ENCODE measurements at places on chromosomes 1 and 21.
A peak's percentile ranks its signal among the peaks of the same experiment; 100 is the strongest.

GRCh38 chr1:145751491-145752037, 32.3 kb downstream of the CD160 start:
- no peak for DNase-seq

GRCh38 chr1:178442925-178443324, 53.8 kb downstream of the CLEC20A start:
- no peak for DNase-seq

DNA sequence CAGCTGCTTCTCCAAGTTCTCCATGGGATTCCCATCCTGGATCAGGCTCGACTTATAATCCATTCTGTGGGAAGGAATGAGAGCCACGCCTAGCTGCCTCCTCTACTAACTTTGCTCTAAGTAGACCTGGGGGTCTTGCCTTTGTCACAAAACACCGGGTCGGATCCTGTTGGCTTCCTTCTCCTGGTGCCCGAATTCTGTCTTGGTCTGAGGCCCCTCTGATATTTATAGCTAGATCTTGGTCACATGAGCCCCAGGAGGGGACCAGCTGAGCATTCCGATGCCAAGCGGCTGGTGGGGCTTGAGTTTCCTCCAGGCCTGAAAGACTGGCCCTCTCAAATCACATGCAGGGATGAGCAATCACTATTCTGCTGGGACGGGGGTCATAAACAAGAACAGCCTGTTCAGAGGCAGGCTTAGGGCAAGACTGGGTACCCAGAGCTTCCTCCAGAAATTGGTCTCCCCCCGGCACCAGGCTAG, at the start of gene TRIM63:
TRIM63 (minus strand) TSS at position 199 of the 480 bp plus-strand sequence; CDS start at position 63, 136 bp downstream.
- no peak for DNase-seq

DNA sequence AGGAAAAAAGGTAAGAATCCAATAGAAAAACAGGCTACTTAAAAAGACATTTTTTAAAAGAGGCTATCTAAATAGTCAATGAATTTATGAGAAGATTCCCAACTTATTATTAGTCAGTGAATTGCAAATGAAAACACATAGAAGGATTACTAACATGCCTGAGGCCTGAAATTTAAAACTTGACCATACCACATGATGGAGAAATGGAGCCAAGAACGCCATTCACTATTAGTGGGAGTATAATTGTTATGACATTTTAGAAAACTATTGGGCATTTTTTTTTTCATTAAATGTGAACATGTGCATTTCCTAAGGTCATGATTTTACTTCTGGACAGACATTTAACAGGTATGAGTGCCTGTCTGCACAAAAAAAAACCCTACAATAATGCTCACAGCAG, 24.8 kb upstream of the OR2B11 start:
- DNase-seq = no peak

- DNase-seq = no peak
Measured at GRCh38 chr1:109828756-109829505, 65.2 kb upstream of the EPS8L3 start.

DNA sequence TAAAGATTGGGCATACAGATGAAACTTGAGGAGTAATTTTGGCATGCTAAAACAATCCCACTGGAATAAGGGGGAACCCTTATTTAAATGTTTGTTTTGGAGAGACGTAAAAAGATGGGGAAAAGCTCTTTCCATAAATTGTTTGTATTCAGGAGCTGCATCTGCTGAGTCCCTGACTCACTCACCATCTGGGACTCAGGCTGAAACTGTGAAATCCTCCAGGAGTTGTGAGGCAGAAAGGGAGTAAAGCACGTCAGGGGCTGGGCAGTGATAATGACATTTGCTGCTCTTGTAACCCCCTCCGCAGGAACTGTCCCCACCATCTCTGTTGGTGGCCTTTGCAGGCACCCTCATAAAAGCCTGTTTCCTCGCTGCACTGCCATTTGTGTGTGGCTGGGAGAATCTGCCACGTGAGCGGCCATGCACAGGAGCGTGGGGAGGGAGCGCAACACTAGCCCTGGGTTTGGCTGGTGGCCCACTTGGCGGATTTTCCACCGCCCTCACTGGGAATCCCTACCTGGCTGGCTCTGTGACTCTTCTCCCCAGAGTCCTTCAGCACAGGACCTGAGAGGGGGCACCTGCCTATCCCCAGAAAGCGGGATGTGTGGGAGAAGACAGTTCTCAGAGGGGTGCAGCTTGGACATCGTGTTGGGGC, 45.3 kb downstream of the ZSCAN20 start:
- no peak for DNase-seq

GRCh38 chr1:114154146-114154962, 685 bp upstream of the SYT6 start:
- no peak for DNase-seq

DNA sequence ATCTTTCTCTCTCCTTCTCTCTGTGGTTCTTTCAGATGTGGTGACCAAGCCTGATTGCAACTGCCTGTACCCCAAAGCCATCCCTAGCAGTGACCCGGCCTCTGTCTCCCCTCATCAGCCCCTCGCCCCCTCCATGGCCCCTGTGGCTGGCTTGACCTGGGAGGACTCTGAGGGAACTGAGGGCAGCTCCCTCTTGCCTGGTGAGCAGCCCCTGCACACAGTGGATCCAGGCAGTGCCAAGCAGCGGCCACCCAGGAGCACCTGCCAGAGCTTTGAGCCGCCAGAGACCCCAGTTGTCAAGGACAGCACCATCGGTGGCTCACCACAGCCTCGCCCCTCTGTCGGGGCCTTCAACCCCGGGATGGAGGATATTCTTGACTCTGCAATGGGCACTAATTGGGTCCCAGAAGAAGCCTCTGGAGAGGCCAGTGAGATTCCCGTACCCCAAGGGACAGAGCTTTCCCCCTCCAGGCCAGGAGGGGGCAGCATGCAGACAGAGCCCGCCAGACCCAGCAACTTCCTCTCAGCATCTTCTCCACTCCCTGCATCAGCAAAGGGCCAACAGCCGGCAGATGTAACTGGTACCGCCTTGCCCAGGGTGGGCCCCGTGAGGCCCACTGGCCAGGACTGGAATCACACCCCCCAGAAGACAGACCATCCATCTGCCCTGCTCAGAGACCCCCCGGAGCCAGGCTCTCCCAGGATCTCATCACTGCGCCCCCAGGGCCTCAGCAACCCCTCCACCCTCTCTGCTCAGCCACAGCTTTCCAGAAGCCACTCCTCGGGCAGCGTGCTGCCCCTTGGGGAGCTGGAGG, 12.7 kb downstream of the CSF1 start:
- DNase-seq = no peak

- no peak for DNase-seq
Measured at GRCh38 chr1:232943679-232944252, 6.6 kb upstream of the NTPCR start.

DNA sequence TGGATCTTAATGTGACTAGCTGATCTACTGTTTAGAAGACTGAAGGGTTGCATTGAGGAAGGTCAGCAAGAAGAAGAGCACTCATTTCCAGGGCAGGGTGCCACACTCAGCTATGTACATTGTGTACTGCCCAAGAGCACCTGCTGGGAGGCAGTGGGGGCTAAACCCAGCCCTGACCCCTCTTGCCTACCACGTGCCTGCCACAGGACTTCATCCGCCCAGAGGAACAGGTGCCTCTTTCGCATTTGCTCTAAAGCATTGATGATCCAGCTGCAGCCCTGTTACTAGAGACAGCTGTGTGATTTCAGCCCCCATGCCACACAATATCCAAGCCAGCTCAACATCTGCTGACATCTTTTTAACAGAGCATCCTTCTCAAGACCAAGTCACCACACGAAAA, 341.8 kb downstream of the LMX1A start:
- no peak for DNase-seq

DNA sequence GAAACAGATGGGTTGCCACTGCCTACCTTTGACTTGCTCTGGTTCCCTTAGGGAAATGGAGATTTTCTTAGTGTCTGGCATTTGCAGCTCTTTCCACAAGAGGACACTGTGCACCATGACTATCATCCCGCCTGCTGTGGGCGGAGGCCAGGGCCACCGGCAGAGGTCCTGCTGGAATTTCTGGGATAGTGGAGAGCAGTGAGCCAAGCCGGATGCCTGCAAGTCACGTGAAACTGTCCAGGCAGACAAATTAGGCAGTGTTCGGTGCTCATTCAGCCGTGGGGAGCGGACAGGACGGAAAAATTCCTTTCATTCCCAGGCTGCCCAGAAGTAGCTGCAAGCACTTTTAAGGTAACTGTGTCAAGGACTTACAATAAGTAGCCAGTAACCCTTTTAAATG, 43.4 kb downstream of the IGSF5 start:
- no peak for DNase-seq

DNA sequence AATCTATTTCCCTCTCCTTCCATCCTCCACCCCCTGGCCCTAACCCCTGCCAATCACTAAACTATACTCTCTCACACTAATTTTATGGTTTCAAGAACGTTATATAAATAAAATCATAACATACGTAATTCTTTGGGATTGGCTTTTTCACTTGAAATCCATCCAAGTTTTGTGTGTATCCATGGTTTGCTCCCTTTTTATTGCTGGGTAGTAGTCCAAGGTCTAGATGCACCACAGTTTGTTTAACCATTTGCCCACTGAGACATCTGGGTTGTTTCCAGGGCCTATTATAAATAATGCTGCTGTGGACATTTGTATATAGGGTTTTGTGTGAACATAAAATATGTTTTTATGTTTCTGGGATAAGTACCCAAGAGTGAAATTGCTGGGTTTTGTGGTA, 61.4 kb downstream of the TEX35 start:
- DNase-seq = no peak

DNA sequence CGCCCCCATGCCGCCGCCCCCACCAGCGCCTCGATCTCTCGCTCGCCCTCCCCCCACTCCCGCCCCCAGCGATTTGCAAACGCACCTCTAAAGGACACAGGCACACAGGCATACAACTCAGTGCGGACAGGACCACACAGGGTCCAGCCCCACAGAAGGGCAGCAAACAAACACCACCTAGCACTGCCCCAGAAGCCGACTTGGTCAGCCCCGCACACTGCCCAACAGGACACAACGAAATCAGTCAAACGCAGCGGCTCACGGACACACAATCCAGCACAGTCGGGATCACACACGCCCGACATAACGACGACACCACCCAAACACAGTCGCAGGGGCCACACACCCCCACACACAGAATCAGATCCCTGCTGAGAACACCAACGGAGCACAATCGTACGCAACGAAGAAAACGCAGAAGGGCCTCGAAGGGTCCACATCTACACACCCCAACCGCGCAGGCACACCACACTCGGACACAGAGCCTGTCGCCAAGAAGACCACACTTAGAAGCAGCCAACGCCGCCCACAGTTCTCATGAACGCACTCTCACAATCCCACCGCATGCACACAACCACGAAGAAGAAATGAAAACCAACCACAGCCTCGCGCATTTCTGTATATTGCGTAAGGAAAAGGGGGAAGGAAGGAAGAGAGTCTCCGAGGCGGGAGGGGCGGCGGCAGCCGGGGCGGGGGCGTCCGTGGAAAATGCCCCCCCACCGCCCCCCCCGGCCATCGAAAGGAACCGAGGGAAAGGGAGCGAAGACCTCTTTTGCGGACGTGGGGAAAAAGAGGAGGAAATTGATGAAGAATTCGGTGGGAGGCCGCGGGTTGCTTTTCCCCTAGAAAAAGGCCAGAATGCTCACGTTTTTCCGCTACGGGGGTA, 481 bp downstream of the TAL1 start:
- DNase-seq = peak; percentile 16

GRCh38 chr21:37263827-37264600, 3.1 kb downstream of the VPS26C start:
- no peak for DNase-seq

DNA sequence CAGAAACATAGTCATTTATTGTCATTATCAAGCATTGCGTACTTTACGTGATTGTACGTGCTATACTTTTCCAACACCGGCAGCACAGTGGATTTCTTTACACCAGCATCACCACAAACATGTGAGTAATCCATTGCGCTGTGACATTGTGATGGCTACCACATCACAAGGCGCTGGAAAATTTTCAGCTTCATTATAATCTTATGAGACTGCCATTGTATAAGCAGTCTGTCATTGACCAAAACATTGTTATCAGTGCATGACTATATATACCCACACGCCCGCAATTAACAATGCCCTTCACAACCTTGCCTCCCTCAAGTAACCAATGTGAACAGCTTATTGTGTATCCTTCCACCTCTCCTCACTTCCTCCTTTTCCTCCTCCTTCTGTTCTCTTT, 137.6 kb downstream of the ZZZ3 start:
- DNase-seq = no peak

DNA sequence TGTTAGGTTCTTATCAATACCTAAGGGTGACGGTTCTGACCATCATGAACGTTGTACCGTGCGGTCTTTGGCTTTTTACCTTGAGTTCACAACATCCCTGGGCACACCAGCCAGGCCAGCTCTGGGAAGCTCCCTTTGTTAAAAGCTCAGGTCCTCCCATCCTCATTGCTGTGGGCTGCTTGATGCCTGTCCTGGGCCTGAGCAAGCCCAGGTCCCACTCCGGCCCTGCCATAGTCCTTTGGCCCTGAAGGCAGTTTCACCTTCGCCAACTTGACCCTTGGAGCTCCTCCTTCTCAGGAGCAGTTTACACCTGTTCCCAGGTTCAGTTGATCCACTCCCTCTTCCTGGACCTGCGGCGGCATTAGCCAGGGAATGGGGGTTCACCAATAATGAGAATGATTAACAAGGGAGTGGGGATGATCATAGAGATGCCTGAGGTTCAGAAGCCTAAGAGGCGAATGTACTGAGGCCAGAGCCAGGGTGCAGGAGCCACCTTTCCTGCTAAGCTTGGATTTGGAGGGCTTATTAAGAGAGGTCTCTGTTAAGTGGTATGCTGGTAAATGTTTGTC, 40.2 kb downstream of the DHCR24 start:
- DNase-seq = no peak

GRCh38 chr1:8134546-8135235, 108.6 kb upstream of the ERRFI1 start:
- no peak for DNase-seq

GRCh38 chr21:46055863-46056281, 42.0 kb upstream of the COL6A2 start:
- DNase-seq = no peak

GRCh38 chr1:114344656-114345055, 166.3 kb downstream of the TRIM33 start:
- no peak for DNase-seq

DNA sequence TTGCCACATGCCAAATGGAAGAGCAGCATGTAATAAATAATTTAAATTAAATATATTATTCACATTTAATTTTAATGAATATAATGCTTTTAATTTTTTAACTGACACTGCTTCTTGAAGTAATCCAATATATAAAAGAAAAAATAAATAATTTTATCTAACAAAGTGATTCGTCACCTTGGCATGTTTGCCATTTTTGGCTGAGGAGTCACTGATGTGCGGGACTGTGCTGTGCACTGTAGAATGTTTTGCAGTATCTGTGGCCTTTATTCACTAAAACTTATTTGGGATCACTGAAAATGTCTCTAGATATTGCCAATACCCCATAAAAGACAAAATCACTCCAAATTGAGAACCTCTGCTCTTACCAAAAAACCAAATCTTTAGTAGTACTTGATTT, 807.8 kb downstream of the BRINP3 start:
- no peak for DNase-seq

DNA sequence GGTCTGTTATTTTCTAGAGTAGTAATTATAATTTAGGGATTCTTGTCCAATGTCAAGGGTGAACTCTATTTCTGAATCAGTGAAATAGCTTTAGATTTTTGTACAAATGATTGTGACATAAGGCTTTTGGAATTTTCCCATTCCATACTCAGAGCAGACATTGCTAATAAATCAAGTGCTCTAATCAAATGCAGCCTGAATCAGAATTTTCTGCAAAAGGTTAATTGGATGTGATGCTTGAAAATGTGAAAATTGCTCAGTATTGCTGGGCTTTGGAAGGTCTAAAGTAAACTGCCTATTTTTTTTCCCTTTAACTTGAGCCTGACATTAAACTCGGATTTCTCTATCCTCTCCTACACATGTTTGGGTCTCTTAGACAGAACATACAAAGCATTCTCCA, 23.2 kb downstream of the SGIP1 start:
- no peak for DNase-seq

Measured in CD8-positive, alpha-beta T cell (primary cell).